ENCODE measurements at places on chromosomes 3 and 15.

- no peak for DNase-seq
These were observed 148.8 kb upstream of the TBL1XR1 start for GRCh38 chr3:177345973-177346503.

- no peak for DNase-seq
These were observed 43.3 kb downstream of the HOMER2 start for GRCh38 chr15:82909080-82909815.

DNA sequence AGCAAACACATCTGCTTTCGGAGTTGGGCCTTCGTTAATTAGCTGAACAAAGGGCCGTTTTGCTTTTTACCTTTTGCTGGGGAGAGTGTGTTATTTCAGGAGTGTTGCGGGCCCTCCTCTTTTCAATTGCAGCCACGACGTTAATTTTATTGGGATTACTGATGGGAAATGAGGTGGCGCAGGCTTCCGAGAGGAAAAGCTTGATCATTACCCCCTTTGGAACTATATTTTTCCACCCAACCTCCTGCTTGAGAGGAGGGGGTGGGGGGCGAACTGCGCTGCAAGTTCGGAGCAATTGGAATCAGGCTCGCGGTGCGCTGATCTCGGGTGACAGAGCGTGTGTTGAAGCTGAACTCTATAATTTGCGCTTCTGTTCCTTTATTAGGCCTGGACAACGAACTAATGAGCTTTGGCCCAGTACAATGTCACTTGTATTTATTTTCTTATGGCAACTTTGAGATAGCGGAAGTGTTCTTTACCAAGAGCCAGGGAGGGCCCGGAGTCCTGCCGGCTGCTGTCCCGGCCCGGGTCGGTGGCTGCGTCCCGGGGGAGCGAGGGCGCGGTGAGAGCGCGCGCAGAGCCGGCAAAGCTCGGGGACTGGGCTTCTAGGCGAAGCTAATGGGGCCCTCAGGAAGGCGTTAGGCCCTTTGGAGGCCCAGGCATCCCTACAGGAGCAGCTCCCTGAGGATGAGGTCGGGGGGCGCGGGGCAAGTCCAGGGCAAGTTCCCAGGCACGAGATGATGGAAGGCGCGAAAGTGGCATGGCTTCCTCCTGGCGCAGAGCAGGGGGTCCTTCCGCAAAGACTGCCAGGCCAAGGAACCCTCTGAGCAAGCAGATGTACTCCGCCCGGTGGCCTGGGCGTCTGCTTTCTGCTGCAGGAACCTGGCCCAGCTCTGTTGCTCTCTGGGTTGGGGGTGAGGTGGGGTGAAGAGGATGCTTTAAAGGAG, 12.9 kb downstream of the NR2F2 start:
- no peak for DNase-seq

DNA sequence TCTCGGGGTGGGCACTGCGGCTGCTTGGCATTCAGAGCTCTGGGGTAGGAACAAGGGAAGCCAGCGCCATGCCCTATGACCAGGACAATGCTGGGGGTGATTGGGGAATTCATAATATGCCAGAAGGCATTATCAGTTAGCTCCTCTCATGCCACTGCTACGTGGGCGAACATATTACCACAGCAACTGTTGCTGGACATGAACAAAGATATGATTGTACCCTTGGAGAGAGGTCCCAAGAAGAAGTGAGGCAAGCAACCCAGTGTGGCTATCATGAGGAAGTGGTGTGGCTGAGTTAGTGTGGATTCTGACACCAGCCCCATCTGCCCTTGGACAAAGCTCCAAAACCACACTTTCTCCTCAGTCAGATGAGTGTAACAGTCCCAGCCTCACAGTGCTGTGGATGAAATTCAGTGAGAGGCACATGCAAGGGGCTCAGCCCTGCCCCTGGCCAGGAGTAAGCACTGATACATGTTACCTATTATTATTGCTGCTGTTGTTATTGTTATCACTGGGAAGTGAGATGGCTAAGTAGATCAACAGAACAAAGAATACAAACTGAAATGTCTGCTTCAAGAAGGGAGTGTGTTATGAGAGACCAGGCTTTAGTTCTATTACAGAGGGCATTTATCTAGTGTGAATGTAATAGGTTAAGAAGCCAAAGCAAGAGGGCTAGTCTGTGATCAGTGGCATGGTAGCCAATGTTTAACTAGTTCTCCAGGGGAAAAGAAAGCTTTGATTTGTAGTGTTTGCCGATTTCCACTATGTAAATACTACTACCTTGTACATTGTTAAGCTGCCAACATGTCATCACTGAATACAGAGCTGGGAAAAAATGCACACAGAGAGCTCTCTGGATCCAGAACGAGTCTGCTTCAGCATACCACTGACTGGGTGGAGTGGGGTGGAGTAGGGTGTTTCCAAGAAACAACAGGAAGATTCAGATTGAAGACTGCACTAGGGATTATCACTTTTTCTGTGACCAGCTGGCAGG, 222.3 kb upstream of the EIF1B start:
- DNase-seq = no peak

DNA sequence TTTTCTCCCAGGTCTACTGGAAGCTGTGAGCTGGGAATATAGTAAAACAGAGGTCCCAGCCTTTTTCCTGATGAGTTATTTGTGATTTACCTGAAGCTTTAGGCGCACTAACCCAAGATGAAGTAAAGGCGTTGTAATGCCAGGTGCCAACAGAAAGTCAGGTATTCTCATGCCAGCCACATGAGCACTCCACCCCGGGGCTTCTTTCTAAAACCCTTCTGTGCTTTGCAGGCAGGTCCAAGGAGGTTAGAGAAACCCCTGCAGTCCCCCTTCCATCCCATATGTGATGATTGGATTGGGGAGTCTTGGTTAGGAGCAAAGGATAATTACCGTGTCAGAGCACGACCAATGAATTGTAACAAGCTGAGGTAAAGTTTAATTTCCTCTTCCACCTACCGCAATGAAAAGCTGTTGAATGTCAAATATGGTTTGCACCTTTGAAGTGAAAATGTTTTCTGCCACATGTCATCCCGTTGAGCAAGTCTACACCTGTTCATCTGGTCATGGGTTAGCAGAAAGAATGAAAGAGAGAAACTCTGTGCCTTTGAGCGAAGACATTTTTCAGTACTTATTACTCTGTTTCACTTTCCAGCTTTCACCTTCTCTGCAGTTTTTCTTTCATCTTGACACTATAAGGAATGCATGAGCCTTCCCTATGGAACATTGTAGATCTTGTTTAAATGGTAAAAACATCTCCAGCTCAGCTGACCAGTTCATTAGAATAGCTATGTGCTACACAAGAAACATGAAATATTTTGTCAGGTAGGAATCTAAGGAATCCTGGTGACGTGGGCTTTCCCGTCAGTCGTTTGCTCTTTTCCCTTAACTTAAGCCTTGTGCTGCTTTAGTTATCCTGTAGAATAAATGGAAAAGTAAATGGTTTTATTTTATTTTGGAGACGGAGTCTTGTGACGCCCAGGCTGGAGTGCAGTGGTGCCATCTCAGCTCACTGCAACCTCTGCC, 204.6 kb upstream of the IL12A start:
- DNase-seq = no peak

- DNase-seq = no peak
These were observed 164.9 kb downstream of the NR2F2 start for GRCh38 chr15:96495386-96495785.

GRCh38 chr3:28386049-28386448, 37.4 kb upstream of the AZI2 start:
- no peak for DNase-seq

DNA sequence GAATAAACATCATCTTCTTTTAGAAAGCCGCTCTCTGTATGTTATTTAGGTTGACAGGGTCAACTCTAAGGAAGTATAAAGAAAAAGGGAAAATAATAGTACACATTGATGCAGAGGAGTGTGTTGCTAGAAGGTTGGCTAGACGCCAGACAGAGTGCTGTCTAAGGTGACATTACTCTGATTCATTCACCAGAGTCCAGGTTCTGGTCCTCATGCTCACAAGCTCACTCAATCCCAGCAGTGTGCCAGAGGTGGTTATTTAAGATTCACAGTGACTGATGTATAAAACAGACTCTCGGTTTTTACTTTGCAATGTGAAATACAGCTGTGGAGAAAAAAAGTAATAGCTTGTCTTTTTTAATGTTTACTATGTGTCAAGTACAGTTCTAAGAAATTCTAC, 1.7 kb downstream of the CFAP44 start:
- DNase-seq = no peak

- DNase-seq = no peak
These were observed 6.6 kb upstream of the BCL2L10 start for GRCh38 chr15:52118969-52119749.

DNA sequence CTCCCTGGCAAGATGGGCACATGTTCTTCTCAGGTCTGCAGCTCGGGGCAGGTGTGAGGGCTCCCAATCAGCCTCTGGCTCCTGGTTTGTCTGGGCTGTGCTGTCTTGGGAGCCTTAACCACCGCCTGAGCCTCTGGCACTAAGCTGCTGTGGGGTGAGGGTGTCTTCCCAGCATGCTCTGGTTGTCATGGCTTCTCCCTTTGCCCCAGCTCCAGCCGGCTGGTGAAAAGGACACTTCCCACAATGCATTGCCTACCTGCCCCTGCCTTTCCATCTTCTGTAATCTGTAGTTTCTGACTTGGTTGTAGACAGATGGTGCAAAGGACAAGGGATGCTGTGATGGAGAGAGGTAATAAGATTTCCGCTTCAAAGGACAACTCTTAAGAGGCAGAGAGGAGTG, 295.3 kb downstream of the TLE3 start:
- DNase-seq = no peak

DNA sequence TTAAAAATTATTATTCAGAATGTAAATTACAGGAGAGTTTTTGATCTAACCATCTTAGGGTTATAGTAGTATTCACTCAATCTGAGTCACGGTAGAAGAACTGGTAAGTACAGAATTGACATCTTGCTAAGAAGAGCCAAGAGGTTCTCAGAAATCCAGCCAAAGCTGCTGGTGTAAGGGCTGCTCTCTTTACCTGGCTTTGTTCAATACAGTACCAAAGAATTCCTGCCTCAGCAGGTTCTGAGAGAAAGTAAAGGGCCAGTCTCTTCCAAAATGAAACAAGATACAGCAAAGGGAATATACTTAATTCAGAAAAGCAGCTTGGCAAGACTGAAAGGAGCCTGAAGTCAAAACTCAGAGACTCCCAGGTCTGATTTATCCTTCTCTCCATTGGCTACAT, 193.1 kb downstream of the TNIK start:
- DNase-seq = no peak

GRCh38 chr3:37210230-37210629, 35.8 kb upstream of the LRRFIP2 start:
- no peak for DNase-seq

- no peak for DNase-seq
These were observed 129.0 kb downstream of the ERC2 start for GRCh38 chr3:56339244-56339643.

- no peak for DNase-seq
These were observed 16.3 kb downstream of the SNX33 start for GRCh38 chr15:75663931-75664421.

- DNase-seq = no peak
These were observed 449.3 kb upstream of the THBS1 start for GRCh38 chr15:39131609-39132008.

DNA sequence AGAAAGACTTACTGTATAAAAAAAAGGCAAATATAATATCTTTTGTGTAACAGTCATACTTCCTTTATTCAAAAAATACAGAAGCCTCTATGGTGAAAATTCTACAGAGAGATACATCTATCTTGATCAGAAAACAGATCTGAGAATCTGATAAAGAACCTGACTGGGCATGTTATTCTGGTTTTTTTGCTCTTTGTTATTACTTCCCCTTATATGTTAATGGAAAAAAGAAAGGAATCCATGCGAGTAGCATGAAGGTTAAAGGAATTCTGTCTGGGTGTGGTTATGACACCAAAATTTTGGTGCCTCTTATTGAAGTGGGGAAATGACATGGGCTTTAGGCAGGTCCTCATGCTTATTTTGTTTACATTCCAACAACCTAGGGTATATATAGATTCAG, 81.7 kb downstream of the BCHE start:
- no peak for DNase-seq

- DNase-seq = no peak
These were observed 112.1 kb downstream of the SEC22A start for GRCh38 chr3:123313889-123314288.

GRCh38 chr3:134076851-134077250, 47.1 kb upstream of the SLCO2A1 start:
- no peak for DNase-seq

DNA sequence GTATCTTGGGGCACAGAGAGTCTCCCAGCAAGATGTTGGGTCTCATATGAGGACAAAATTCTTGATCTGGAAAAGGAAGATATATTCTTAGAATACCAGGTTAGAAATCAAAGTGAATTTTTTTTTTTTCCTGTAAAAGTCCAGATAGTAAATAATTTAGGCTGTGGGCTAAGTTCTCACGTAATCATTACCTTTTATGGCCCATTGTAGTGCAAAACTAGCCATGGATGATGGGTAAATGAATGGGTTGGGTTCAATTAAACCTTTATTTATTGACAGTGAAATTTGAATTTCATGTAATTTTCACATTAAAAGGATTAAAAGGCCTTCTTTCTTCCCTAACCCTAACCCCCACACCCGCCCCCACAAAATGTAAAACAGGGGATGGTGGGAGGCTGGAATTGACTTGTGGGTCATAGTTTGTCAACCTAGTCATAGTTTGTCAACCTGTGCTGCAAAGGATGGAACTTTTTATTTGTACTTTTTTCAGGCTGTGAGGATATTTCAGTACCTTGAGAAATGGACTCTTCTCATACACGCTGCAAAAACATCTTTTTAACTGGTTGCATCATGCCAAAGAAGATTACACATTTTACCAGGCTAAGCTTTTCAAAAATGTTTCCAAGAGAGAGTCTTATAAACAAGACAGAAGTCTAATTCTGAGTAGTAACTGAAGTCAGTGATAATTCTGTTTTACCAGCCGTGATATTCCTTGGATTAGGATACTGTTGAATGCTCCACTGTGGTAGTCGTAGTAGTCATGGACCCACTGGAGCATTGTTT, 138.8 kb downstream of the AKAP13 start:
- DNase-seq = no peak

GRCh38 chr3:115663414-115663813, 40.1 kb downstream of the GAP43 start:
- no peak for DNase-seq

DNA sequence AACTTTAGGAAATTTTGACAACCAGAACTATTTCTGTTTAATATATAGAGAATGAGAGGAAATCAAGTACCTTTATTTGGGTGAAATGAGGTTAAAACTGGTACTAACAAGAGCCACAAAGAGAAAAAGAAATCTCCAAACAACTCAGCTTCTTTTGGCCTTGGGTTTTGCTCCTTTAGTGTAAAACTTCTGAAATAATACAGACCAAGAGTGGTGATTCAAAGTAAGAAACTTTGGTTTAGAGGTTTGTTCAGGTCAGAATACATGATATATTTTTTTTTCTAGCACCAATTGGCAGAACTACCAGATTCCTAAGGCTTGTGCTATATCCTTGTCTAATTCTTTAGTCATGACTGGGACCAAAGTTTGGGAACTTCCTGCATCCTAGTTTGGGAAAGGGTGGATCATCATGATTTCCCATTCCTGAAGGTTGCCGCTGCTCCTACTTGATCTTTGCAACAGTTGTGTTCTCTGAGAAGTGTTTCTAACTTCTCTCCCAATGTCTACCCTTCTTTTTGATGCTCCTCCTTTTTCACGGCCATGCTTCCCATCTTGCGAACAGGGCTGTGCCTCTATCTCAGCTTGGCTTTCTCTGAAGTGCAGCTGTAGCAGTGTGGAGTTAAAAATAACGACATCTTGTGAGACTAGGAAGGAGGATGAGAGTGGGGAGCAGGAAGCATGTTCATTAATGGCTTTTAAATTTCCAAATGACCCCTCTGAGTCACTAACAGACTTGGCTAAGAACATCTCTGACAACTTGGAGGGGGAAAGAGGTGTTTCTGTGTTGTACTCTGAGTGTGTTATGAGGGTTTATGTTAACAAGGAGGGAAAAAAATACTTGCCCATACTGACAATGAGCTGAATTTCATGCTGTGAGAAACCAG, 87.7 kb downstream of the KCNAB1 start:
- DNase-seq = no peak

All from activated T-cell treated with anti-CD3 and anti-CD28 coated beads, Interleukin-2, amount 50 U/mL, for 1 hour (primary cell).